ENCODE measurements at places on chromosomes 2 and 18. TPM values are rescaled to one million over a fixed set of nuclear protein-coding genes. Genes with fewer than 3 reads are reported as not detected.
A peak's percentile ranks its signal among the peaks of the same experiment; 100 is the strongest.

DNA sequence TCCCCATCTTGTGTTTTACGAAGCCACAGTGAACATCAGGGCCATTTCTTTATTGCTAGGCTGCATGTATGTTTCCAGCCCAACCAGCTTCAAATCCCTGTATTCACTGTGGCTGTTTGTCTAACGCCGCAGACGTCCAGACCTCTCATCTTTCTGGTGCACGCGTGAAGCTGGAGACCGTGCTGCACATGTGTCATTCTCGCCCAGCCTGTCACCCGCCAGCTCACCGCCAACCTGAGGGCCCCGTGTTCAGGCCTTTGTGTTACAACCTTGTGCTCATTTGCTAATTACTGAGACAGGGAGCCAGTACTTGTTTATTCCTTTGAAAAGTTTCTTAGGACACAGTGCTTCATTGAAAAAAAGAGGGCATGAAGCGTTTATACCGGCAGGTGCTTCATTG, 21.4 kb downstream of the SALL3 start:
- no peaks in the 10 kb centered on the region for H3K36me3 ChIP-seq
- no peak for DNase-seq
- no peaks in the 10 kb centered on the region for H3K4me1 ChIP-seq
- H3K27ac ChIP-seq: no peak overlapping the region
- H3K4me3 ChIP-seq: no peak overlapping the region

The B3GNT7 gene
- total RNA-seq: 2.6 TPM

GRCh38 chr18:58253318-58253717, 209.3 kb downstream of the NEDD4L start:
- no peak overlapping the region for H3K4me3 ChIP-seq
- no peak overlapping the region for H3K27ac ChIP-seq
- H3K4me1 ChIP-seq: no peaks in the 10 kb centered on the region
- peaks cover 12% of the 10 kb centered on the region for H3K36me3 ChIP-seq
- DNase-seq: no peak
- H3K27me3 ChIP-seq: no peaks in the 10 kb centered on the region

The PLGLB1 gene
- not detected for total RNA-seq

GRCh38 chr2:20035955-20036666, 15.3 kb downstream of the LAPTM4A start:
- no peak overlapping the region for H3K4me3 ChIP-seq
- H3K27ac ChIP-seq: no peak overlapping the region
- no peak for DNase-seq

DNA sequence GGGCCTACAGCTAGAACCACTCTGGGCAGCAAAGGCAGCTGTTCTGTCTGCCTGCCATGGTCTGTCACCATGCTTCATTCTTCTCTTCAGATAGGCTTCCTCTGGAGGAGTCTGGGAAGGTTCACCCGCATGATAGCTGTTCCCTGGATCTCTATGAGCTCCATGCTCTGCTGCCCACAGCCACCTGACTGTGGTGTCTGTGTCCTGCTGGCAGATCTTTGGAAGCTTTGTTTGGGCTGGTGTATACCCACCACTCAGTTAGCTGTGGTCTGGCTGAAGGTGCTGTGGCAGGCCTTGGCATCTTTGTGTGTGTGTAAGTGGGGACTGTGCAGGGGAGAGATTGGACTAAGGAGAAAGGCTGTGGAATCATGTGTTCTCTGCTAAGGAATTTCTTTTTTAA, 23.4 kb downstream of the MYO1B start:
- no peak for DNase-seq
- H3K4me3 ChIP-seq: no peak overlapping the region
- no peaks in the 10 kb centered on the region for H3K4me1 ChIP-seq
- no peaks in the 10 kb centered on the region for H3K27me3 ChIP-seq
- no peaks in the 10 kb centered on the region for H3K36me3 ChIP-seq

DNA sequence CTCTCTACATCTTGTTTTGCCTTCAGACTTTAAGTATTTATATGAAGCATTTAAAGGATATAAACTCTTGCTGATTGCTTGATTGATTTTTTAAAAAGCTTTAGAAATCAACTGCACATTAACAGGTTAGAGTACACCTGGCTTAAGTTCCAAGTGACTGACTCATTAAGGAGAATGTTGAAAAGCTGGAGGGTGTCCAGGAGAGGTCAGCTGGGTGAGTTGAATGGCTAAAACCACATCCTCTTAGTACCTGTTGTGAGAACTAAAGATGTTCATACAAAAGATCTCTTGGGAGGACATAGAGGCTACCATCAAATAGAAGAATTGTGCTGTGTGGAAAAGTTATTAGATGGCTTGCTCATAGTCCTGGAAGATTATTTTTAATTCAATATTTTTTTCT, 206.8 kb downstream of the TXNL1 start:
- no peaks in the 10 kb centered on the region for H3K27me3 ChIP-seq
- no peaks in the 10 kb centered on the region for H3K4me1 ChIP-seq
- H3K4me3 ChIP-seq: no peak overlapping the region
- H3K36me3 ChIP-seq: no peaks in the 10 kb centered on the region
- DNase-seq: no peak
- no peak overlapping the region for H3K27ac ChIP-seq

The FBXO15 gene
- 1.5 TPM for total RNA-seq

The HTR2B gene
- total RNA-seq: not detected

DNA sequence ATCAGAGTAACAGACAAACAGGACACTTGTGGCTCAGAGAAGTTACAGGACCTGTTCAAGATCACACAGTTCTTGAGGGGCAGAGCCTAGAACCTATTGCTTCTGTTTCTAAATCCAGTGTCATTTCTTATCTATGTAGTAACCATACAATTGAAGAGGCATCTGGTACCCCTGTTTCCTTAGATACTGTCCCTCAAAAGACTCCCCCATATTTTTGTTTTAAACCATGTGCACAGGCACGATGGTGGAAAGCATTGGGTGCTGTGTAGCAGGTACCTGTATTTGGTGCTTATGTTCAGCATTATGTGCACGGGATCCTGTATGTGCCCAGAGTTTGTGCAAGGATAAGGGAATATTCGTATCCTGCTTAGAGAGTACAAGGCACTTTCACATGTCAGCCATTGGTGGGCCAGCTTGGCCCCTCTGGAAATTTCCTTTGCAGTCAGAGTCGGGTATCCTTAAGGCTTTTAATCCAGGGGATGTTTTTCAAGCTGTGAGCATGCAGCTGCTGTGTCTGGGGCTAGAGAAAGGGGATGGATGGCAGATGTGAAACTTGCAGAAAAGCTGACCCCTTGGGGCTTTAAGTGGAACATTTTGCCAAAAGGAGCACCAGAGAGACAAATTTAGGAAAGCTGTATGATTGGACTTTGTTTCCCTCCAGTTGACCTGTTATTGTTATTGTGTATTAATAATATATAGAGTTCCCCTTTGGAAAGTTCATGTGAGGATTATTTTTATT, 2.1 kb downstream of the LBH start:
- H3K27me3 ChIP-seq: peaks cover 4% of the 10 kb centered on the region
- no peak overlapping the region for H3K4me3 ChIP-seq
- DNase-seq: no peak
- peak overlapping the region; percentile 88 for H3K27ac ChIP-seq

DNA sequence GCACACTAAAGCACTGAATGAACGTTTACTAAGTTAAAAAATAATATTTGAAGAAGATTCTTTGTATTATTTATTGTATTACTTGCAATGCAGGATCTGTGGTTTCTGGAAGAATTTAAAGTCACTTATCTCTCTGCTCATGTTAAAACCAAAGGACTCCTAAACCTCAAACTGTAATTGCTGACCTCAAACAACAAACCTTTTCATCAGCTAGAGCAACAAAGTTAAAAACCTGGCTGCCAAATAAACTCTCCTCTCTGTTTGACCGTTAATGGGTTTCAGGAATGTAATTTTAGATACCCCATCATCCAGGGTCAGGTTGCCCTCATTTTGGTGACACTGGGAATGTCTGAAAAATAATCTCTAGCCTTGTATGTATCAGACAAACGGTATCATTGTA, 239.1 kb downstream of the TGIF1 start:
- H3K4me1 ChIP-seq: no peaks in the 10 kb centered on the region
- no peak for DNase-seq
- no peak overlapping the region for H3K4me3 ChIP-seq
- no peak overlapping the region for H3K27ac ChIP-seq

The SERPINB13 gene
- total RNA-seq: not detected

GRCh38 chr18:9876867-9877654, 8.7 kb upstream of the TXNDC2 start:
- H3K27ac ChIP-seq: peak overlapping the region; percentile 82
- H3K27me3 ChIP-seq: no peaks in the 10 kb centered on the region
- no peak overlapping the region for H3K4me3 ChIP-seq
- no peaks in the 10 kb centered on the region for H3K4me1 ChIP-seq

DNA sequence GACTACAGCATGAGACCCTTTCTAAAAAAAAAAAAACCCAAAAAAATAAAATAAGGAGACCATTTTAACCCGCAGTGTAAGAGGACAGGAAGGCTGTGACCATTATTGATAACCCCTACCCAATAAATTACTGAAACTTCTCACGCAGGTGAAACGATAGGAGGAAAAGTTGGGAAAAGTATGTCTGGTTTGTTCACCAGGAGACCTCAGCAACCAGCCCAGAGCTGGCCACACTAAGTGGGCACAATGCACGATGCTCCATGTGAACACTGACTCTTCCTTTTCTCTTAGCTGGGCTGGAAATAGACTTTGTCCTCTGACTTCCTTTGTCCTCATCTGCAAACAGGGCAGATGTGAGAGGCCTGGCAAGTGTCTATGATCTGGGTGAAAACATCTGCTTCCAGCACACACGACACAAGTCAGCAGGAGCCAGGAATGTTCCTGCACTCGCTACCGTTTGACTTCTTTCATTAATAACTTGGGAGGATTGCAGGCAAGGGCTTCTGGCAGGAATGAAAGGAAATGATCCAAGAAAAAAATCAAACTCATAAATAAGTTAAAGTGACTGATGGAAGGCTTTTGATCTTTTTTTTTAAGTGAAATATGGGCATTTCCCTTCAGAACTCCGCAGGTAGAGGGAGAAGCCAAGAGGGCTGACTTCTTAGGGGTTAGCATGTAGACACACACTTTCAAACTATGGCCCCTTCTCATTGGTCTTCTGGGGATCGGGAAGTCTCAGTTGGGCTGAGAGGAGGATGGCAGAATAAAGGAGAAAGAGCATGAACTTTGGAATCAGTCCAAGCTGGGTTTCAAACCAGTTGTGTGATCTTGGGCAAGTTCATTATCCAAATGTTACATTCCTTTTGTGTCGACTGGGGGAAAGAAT, 137.4 kb upstream of the MYCN start:
- no peak overlapping the region for H3K4me3 ChIP-seq

The CFC1 gene
- not detected for total RNA-seq

The XIRP2 gene
- 1.8 TPM for total RNA-seq

DNA sequence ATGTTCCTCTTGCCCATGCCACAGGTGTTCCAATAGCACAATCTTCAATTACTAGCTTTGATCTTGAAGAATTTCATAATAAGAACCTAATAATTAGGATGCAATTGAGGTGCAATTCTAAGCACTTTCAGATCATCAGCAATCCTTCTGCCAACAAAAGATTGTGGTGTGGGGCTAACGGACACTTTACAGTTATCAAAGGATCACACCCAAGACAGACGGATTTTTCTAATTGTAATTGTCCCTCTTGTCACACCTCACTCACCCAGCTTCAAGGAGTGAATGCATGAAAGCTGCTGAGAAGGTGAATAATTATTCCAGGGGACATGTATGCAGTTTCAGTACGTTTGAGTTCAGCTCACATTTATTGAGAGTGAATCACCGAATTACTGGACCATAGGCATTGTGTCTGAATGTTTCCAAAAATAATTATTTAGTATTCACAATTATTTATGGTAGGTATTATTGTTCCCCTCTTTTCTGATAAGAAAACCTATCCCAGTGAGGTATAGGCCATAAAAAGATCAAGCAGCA, 438.5 kb upstream of the TRIB2 start:
- no peaks in the 10 kb centered on the region for H3K27me3 ChIP-seq
- DNase-seq: no peak
- H3K27ac ChIP-seq: no peak overlapping the region
- no peak overlapping the region for H3K4me3 ChIP-seq

The CKAP2L gene
- total RNA-seq: not detected

The RIT2 gene
- total RNA-seq: not detected

DNA sequence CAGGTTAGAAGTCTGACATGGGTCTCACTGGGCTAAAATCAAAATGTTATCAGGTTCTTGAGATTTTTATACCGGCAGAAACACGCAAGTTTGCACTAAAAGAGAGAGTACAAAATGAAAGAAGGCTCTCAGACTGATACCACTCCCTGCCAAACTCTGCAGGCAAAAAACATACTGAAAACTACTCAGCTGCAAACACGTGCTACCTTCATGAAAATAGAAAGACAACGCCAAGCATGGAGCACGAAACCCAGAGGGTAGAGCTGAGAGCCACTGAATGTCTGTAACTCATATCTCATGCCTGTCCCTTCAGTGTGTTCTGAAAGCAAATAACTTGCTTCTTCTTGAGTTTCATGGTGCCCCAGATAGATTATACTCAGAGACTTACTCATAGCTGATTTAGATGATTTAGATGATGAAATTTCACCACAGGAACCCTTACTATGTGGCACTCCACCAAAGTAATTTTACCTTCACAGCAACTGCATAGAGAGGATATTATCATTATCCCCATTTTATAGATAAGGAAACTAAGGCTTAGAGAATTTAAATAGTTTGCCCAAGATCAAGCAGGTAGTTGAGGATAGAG, 313.0 kb upstream of the SLC39A10 start:
- no peaks in the 10 kb centered on the region for H3K27me3 ChIP-seq
- DNase-seq: no peak
- H3K4me3 ChIP-seq: no peak overlapping the region
- no peak overlapping the region for H3K27ac ChIP-seq
- H3K4me1 ChIP-seq: no peaks in the 10 kb centered on the region

DNA sequence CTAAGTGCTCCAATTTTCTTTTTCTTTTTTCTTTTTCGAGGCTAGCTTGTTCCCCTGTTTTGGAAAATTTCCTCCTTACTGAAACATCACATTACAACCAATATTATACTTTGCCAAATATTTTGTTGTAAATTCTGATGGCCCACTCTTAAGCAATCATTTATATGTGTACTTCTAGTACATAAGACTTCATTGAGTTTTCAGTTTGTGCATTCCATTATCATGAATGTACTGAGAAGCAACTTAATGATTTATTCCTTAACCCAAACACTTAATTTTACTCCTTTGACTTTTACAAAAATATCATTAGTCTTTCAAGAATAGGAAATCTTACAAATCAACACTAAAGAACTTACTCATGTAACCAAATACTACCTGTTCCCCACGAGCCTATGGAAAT, 242.4 kb downstream of the ARHGAP15 start:
- DNase-seq: no peak
- H3K4me3 ChIP-seq: no peak overlapping the region
- H3K27ac ChIP-seq: no peak overlapping the region
- no peaks in the 10 kb centered on the region for H3K4me1 ChIP-seq

GRCh38 chr2:223055140-223055539, 3.1 kb downstream of the KCNE4 start:
- DNase-seq: peak; percentile 59
- peak overlapping the region; percentile 82 for H3K27ac ChIP-seq

All from tibial nerve (tissue), 4 donors.